SK-N-SH treated with all-trans-retinoic acid at 6 μM for 48 hours (cell line): ENCODE measurements at places on chromosomes 2 and 18.

GRCh38 chr2:148501545-148501944 lies 143.0 kb upstream of the EPC2 start:
- no peak for ATAC-seq

DNA sequence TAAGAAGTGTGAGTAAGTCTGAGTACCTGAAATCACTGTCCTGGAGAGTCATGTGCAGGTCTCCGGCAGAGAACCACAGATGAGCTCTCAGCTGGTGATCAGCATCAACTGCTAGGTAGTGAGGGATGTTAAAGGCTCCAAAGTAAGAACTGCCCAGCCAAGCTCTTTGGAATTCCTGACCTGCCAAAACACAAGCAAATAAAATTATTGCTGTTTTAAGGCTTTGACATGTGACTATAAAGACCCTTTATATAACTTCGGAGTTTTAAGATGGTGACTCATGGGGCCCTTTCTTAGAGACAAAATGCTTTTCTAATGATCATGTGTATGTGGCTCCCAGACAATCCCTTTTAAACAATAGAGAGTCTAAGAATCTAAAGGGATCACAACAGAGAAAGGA lies 855.7 kb downstream of the TRIB2 start:
- ATAC-seq: no peak

DNA sequence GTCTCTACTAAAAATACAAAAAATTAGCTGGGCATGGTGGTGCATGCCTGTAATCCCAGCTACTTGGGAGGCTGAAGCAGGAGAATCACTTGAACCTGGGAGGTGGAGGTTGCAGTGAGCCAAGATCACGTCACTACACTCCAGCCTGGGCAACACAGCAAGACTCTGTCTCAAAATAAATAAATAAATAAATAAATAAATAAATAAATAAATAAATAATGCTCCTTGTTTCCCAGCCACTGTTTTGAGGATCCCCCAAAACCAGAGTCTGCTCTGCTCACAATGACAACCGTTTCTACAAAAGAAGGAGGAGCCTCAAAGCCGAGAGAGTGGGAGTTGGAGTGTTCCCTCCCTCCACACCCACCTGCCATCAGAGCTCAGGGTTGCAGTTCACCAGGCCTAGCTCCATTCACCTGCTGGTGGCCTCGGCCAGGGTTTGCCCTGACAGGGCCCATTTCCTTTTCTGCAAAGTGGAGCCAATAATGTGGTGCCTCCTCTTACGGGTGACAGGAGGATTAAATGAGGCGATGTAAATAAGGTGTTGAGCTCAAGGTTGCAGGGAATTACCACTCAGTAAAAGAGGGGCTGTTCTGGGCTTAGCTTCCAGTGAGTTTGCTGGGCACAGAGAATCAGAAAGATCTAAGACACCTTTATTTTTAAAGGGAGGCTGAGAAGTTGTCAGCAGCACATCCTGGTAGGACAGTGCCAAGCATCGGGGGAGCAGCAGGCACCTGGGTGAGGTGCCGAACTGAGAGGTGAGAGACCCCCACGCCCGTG lies 25.5 kb downstream of the CRACDL start:
- no peak for ATAC-seq

DNA sequence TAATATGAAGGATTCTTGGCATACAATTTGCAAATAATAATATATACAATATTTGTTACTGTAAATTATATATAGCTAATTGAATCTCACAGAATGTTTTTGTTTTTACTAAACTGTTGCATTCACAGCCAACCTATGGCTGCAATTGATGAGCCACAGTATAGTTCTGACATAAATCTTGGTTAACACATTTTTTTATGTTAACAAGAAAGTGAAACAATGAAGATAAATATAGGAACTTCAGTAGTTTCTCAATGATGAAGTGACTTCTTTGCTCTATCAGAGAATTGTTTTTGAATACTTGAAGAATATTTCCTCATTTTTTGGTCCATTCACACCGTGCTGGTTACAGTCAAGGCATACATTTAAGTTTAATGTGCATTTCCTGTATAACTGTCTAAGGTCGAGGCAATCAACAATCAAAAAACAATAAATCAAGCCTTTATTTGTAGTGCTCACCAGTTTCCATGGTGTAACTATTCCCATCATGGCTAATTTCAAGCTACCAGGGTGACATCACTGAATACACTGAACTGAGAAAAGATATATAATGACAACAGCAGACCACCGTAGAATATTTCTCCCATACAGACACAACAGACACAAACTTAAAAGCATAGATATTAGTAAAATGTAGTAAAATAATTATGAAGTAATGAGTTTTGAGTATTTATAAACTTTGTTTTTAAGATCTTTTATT lies 12.9 kb upstream of the ETAA1 start:
- ATAC-seq: no peak

- peak; percentile 39; the same call in 1 of the 3 replicates for ATAC-seq
Measured at GRCh38 chr18:47953471-47953931, 23.0 kb upstream of the SMAD2 start.

GRCh38 chr2:241637018-241637794 lies at the start of the genes ATG4B and THAP4:
TSS of gene ATG4B (plus strand) at chr2:241637693. CDS start at chr2:241637715, 22 bp downstream.
TSS of gene THAP4 (minus strand) at chr2:241637158. CDS start at chr2:241637017, 141 bp downstream.
- ATAC-seq: peak; percentile 90

DNA sequence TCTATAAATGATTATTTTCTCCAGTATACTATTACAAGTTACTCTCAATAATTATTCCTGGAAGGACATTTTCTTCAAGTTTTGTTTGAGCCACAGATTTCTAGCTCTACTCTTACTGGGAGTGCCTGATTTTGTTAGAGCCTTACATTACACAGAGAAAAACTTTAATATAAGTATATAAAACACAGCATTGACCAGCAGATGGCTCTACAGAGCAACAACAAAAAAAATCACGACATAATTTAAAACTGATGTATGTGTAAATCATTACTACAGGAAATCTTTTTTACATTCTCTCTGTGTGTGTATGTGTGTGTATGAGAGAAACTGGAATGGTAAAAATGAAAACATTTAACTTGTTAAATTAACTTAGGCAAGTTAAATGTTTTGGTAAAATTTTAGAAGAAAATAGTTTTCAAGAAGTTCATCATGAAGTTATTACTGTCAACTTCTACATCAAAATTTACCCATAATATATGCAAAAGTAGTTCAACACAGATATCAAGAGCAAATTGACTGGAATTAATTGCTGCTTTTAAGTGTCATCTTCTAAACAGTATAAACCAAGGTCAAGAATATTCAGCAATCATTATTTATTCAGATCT lies 103.3 kb downstream of the MDH1 start:
- peak; percentile 87 for ATAC-seq

DNA sequence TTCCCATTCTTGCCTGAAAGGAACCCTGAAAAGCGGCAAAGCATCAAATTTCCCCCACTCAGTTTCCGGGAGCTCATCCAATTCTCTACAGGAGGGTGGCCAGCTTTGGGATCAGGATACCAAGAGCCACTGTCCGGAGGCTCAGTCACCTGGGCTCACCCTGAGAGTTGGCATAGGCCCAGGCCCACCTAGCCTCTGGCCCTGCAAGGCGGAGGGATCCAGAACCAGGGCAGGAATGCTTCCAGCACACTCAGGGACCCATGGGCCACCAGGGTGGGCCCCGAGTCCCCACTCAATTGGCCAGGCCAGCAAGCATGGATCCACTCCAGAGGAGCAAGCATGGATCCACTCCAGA lies 432.9 kb upstream of the MYT1L start:
- ATAC-seq: no peak

DNA sequence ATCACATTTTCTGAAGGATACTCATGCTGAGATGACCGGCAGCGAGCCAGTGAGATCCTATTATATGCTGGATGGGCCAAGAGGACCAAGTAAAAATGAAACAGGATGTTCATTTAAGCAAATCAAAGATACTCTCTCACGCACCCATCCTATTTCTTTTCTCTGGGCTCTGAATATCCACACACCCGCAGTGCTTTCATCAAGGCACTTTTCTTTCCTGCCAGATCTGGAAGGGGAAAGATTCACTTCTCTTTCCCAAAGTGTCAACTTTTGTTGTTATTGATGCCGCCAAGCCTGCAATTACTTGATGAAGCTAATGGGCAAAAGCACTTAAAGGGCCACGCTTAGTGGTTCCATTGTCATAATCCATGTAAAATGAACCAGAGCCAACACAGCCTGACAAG lies 191.9 kb upstream of the CHAC2 start:
- no peak for ATAC-seq
